ENCODE measurements at places on chromosomes 13 and 19.

GRCh38 chr13:99875391-99875790 lies 96.2 kb downstream of the ZIC5 start:
- DNase-seq, result peak; percentile 41

GRCh38 chr19:4866595-4867424 lies 657 bp downstream of the PLIN3 start:
- DNase-seq, result no peak

- DNase-seq, result no peak
Observed at GRCh38 chr13:26971990-26972887, 199.4 kb downstream of the USP12 start.

DNA sequence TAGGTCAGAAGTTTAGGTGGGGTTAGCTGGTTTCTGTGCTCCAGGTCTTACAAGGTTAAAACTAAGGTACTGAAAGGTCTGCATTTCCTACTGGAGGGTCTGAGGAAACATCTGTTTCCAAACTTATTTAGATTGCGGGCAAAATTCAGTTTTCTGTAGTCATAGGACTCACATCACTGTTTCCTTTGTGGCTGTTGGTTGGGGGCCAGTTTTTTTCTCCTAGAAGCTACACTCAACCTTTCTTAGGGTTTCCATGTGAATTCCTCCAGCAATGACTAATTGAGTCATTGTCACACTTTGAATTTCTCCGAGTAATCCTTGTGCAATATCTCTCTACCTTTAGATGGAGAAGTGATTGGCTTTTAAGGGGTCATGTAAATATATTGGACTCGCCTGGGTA lies 773.4 kb upstream of the SLITRK1 start:
- DNase-seq, result no peak

DNA sequence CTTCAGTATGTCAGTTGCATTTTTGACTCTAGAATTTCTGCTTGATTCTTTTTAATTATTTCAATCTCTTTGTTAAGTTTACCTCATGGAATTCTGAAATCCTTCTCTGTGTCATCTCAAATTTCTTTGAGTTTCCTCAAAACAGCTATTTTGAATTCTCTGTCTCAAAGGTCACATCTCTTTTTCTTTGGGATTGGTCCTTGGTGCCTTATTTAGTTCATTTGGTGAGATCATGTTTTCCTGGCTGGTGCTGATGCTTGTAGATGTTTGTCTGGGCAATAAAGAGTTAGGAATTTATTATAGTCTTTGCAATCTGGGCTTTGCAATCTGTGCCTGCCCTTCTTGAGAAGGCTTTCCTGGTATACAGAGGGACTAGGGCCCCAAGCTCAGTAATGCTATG lies 18.5 kb upstream of the KBTBD7 start:
- no peak for DNase-seq

DNA sequence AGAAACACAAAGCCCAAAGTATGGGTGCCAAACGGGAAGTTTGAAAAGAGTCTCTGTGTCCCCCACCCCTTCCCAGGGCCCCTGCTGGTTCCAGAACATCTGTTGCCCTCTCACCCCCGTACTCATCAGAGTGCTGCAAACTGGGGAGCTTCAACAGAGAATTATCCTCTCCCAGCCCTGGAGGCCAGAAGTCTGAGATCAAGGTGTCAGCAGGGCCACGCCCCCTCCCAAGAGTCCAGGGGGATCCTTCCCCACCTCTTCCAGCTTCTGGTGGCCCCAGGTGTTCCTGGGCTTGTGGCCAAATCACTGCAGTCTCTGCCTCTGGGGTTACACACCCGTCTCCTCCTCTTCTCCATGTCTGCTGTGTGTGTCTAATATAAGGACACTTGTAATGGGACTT lies 183.4 kb downstream of the PTPRS start:
- no peak for DNase-seq

GRCh38 chr19:4189641-4190040 lies 7.2 kb downstream of the ANKRD24 start:
- no peak for DNase-seq

DNA sequence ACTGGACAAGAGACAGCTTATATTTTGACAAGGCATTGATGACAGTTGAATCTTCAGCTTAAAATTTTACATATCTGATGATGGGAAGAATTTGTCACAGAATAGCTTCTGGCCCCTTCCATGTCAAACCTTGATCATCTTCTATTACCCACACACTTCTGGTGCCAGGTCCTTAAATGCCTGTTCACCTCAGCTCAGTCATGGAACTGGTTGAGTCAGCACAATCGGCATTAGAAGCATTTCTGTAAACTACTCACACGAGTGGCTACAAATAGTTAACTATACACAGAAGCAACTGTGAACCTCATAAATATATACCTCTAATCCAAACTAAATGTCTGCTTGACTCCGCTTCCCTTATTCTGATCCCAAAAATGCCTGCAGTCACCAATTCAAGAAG lies 161.2 kb downstream of the FOXO1 start:
- DNase-seq, result no peak

DNA sequence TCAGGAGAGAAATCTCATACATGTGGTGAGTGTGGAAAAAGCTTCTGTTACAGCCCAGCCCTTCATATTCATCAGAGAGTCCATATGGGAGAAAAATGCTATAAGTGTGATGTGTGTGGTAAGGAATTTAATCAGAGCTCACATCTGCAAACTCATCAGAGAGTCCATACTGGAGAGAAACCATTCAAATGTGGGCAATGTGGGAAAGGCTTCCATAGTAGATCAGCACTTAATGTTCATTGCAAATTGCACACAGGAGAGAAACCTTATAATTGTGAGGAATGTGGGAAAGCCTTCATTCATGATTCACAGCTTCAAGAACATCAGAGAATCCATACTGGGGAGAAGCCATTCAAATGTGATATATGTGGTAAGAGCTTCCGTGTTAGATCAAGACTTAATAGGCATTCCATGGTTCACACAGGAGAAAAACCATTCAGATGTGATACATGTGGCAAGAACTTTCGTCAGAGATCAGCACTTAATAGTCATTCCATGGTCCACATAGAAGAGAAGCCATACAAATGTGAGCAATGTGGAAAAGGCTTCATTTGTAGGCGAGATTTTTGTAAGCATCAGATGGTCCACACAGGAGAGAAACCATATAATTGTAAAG lies 15.2 kb downstream of the ZNF221 start:
- DNase-seq, result no peak

GRCh38 chr13:78382491-78382890 lies 220.9 kb downstream of the POU4F1 start:
- DNase-seq, result peak; percentile 72

DNA sequence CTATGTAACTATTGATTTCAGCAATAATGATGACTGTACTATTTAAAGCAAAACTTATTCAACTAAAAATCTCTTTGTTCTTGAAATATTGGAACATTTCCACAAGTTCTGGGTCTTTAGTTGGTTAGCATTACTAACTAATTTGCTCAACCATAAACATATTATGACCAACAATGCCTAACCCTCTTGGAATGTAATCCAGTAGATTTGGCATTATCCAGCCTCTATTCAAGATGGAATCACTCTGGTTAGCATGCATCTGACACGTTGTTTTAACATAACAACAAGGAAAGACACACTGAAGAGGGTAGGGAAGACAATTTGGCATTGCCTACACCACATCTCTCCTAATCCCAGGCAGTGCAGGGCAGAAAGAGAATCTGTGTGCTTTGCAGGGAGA lies 941.3 kb upstream of the PCDH20 start:
- no peak for DNase-seq

DNA sequence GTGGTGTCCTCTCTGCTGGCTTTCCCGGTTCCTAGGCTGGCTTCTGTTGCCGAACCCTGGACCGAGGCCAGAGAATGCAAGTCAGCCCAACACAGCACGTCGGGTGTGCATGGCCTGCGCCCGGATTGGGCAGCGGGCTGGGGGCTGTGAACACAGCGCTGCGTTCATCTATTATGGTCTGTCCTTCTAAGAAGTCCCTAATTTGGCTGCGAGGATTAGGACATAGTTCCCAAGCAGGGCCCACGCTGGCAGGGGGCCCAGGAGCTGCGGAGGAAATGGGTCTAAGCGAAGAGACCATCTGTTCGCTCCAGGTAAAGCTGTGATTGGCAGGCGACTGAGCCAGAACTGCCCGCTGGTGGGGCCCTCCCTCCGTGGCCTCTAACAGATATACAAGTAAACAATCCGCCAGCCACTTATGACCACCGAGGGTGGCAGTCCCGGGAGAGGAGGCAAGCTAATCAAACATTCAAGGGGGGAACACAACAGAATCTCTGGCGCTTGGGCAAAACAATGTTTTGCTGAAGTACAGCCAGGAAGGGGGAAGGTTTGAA lies 6.0 kb downstream of the SYCE2 start:
- peak; percentile 91 for DNase-seq

GRCh38 chr13:99965329-99966000 lies 6.1 kb downstream of the ZIC5 start:
- DNase-seq, result no peak

DNA sequence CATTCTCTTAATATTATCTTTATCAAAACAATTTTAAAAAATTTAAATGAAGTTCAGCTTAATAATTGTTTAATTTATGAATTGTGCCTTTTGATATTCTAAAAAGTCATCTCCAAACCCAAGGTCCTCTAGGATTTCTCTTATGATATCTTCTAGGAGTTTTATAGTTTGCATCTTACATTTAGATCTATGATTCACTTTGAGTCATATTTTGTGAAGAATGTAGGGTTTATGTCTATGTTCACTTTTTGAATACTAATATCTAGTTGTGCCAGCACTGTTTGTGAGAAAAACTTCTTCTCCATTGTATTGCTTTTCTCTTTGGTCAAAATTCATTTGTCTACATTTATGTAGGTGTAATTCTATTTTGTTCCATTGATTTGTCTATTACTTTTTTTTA lies 1068.4 kb upstream of the SPRY2 start:
- DNase-seq, result no peak
